Caki2 (cell line): ENCODE measurements at places on chromosomes 7 and 10. TPM values are rescaled to one million over a fixed set of nuclear protein-coding genes. Genes with fewer than 3 reads are reported as not detected.

The NOS3 gene
- total RNA-seq = 2.9 and 12.0 TPM in 2 replicates

The OR6V1 gene
- not detected in 2 replicates for total RNA-seq

The SLC13A1 gene
- not detected in 2 replicates for total RNA-seq

The PLAU gene
- 27.6 and 31.4 TPM in 2 replicates for total RNA-seq

The ITGA8 gene
- not detected in 2 replicates for total RNA-seq

The RADIL gene
- total RNA-seq = 2.2 TPM in 1 of 2 replicates, not detected in the other
